ENCODE measurements at places on chromosomes 1 and 21.
A peak's percentile ranks its signal among the peaks of the same experiment; 100 is the strongest.

GRCh38 chr1:6248161-6248776 is 4.3 kb downstream of the HES3 start:
- DNase-seq: no peak

- DNase-seq: no peak
Measured at GRCh38 chr1:51728611-51729155, 111.8 kb downstream of the OSBPL9 start.

GRCh38 chr1:118948351-118948750 is 39.8 kb downstream of the TBX15 start:
- no peak for DNase-seq

DNA sequence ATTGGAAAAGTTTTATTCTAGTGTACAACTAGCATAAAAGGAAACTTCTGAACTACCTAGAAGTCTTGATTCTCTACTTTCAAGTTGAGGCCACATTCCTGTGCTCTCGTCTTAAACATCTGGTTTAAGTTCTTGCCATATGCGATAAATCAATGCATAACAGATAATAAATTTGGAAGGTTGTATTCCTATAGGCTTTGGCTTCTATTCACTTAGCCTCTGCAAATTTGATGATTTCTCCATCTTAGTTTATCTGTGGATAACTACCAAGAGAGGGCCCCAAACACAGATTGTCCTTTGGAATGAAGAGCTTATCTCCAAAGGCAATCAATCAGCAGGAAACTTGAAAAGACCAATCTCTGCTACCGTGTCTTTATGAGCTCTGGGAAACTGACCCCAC is 11.7 kb upstream of the RNF2 start:
- no peak for DNase-seq

- DNase-seq: no peak
Measured at GRCh38 chr1:109243221-109243620, 6.1 kb upstream of the CELSR2 start.

GRCh38 chr1:103905363-103905762 is 155.7 kb downstream of the AMY1C start:
- no peak for DNase-seq

DNA sequence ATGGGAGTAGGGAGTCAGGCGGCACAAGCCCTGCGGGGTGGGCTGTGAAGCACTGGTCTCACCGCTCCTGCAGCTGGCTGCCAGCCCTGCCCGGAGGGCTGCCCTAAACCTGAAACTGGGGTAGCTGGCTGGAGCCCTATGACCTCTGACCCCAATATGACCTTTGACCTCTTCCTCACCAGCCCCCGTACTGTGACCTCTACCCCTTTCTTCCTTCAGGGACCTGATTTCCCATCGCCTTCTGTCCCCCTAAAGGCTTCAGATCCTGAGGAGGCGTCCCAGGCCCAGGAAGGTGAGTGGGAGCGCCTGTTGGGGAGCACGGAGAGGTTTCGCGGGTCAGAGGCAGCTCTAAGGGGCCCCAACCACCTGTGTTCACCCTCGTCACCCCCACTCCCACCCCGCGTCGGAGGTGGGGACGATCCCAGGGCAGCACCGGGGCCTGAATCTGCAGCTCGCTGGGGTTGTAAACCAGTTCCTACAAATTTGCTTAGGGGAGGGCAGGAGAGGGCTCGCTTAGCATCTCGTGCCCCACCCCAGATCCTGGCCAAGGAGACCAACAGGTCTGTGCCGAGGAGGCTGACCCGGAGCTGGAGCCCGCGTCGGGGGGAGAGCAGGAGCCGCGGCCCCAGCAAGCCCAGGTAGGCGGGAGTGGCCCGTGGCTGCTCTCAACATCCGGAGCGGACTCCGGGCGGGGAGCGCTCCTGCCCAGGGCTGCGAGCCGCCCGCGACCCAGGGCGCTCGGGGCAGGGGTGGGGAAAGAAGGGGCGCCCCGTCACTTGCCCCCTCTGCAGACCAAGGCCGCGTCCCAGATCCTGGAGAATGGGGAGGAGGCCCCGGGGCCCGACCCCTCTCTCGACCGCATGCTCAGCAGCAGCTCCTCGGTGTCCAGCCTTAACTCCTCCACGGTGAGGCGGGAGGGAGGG is 7.3 kb downstream of the SYTL1 start:
- no peak for DNase-seq

DNA sequence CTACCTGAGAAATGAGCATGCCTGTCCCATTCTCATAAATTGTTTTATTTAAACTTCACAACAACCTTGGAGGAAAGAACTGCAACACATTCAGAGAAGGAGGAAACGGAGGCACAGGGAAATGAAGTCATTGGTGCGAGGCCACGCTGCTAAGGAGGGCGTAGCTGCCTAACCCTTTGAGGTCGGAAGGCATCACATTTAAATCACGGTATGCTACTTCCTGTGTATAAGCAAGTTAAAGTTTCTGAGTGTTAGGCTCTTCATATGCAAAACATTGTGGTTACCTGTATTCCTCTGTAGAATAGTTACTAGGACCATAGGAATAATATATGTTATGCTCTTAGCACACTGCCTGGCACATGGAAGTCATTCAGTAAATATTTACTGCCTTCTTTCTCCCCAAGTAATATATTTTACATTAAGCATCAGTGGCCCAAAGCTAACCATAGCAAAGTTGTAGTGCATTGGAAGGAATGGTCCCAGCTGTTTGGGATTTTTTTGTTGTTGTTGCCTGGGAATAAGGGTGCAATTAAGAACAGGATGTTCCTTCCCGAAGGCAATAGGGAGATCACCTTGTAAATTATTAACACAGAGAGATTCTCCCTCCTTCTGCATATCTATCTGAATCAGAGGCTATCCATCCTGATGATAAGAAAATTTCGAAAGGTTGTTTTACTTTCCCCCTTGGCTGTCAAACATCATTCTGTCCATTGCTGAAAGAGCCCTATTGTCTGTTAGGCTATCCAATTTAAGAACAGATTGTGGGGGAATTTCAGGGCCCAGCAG is 192.2 kb upstream of the C8B start:
- DNase-seq: no peak

DNA sequence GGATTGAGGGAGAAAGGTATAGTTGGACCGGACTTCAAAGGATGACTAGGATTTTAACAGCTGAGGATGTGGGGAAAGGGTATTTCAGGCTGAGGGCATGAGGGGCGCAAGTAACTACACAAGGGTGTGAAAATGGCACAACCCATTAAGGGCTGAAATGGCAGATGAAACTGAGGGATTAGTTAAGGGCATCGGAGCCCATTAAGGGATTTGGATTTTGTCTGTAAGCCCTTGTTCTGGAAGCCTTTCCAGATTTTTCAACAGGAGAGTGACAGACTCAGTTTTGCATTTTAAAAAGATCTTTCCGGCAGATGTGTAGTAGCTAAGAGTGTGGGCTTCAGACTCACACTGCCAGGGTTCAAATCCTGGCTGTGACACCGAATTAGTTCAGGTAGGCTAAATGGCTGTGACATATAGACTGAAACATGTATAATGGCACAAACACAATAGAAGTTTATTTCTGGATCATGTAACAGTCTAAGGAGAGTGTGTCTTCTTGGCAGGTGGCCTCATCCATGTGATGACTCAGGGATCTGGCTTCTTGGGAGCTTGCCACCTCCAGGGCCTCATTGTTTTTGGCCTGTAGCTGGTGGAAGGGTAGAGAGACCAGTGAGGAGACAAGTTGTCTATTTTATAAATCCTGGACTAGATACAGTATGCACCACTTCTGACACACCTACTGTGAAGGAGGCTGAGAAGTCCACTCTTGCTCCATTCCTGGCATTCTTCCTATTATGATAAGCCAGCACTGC is 49.6 kb downstream of the UBE2T start:
- DNase-seq: no peak

- no peak for DNase-seq
Measured at GRCh38 chr1:219505886-219506285, 107.0 kb downstream of the ZC3H11B start.

DNA sequence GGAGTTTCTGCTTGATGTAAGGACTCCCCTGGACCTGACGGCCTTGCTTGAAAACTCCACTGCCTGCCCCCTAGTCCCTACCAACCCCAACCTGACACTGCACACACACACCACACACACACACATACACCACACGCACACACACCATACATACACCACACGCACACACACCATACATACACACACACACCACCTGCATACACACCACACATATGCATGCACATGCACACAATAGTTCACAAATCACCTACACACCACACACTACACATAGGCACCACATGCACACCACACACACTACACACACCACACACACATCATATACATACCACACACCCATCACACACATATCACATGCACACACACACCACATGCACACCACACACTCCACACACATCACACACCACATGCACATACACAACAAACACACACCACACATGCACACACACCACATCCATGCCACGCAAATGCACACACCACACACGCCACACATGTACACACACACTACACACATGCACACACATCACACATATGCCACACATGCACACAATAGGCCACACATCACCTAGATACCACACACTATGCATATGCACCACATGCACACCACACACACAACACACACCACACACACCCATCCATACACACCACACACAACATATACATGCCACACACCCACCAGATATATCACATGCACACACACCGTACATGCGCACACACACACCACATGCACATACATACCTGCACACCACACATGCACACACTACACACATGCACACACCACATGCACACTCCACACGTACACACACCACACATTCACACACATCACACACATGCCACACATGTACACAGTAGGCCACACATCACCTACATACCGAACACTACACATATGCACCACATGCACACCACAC is 3.7 kb downstream of the CASQ1 start:
- DNase-seq: peak; percentile 25

GRCh38 chr1:113401728-113402127 is 11.4 kb downstream of the MAGI3 start:
- no peak for DNase-seq

DNA sequence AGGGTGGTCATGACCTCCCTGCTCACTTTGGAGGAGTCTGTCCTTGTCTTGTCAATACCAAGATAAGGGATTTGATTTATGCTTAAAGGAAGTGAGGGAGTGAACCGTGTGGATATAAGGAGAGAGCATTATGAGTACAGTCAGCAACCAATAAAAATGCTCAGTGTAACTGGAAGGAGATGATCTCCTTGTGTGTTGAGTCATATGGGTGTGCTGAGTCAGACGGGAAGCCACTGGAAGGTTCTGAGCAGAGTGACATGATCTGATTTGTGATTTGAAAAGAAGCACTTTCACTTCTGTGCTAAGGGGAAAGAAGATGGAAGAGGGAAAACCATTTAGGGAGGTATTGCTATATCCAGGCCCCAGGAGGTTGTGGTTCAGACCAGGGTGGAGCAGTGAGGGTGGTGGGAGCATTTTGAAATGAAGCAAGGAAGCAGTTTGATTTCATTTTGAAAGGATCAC is 2.5 kb upstream of the BCL10 start:
- DNase-seq: peak; percentile 46

- DNase-seq: no peak
Measured at GRCh38 chr1:232597721-232598120, 32.2 kb downstream of the SIPA1L2 start.

DNA sequence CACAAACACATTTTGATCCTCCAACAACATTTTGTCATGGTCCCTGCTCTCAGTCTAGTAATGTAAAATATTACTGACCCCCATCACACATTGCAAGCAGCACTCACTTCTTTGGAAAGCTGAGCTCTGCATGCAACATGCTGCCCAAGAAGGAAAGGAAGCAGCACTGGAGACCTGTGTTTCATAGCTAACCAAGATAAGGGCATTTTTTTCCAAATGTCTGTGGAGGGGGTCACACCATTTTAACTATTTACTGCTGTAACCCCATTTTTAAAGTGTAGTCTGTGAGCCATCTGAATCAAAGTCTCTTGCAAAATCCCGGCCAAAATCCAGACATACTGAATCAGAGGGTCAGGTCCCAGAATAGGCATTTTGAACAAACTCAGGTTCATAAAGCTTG is 4.5 kb upstream of the RASSF5 start:
- DNase-seq: peak; percentile 57

DNA sequence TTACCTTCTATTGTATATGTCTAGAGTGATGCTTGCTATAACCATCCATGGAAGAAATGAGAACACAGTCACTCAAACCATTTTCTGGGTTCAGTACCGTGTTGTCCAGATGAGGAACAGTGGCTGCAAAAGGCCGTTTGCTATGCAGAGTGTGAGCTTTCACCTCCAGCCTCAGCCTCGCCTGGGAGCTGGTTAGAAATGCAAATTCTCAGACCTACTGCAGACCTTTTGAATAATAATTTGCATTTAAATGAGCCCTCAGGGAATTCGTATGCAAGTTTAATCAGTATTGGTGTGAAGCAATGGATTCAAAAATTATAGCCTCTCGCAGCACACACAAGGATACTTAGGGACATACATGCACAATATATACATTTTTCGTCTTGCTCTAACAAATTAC is 24.1 kb downstream of the KCNJ15 start:
- DNase-seq: no peak

DNA sequence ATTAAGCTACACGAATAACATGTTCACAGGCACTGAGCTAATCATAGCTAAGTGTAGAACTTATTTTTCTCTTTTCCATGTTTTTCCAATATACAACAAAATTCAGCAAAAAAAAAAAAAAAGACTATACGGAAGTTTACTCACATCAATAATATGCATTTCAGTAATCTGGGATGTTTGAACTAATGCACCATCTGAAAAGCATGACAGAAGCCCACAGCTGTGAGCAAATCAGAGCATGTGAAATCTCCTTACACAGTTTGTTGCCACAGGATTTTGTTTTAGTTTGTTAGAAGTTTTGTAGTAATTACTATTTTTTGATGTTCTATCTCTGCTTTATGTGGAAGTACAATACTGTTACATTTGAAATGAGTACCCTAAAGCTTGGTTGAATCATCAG is 1051.7 kb downstream of the TTLL7 start:
- no peak for DNase-seq

- peak; percentile 57 for DNase-seq
Measured at GRCh38 chr1:234603221-234604204, 6.5 kb downstream of the IRF2BP2 start.

DNA sequence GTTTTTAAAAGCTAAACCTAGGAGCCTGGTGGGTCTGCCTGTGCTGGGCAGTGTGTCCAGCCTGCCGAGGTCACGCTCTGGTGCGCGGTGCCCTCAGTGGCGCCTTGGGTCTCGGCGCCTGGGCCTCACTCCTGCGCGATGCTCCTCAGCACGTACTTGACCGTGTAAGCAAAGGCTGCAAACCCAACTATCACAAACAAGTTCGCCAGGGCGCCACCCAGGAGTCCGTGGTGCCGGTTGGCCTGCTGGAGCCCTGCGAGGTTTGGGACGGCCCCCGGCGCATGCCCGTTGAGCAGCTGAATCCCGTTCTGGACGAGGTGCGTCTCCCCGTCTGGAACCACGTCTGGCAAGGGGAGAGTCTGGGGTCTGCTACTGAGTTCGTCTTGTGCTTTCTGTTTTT is 8.6 kb upstream of the C1QTNF12 start:
- DNase-seq: no peak

Data from NB4 (cell line).